ENCODE measurements at places on chromosomes 2 and 18. TPM values are rescaled to one million over a fixed set of nuclear protein-coding genes. Genes with fewer than 3 reads are reported as not detected.

DNA sequence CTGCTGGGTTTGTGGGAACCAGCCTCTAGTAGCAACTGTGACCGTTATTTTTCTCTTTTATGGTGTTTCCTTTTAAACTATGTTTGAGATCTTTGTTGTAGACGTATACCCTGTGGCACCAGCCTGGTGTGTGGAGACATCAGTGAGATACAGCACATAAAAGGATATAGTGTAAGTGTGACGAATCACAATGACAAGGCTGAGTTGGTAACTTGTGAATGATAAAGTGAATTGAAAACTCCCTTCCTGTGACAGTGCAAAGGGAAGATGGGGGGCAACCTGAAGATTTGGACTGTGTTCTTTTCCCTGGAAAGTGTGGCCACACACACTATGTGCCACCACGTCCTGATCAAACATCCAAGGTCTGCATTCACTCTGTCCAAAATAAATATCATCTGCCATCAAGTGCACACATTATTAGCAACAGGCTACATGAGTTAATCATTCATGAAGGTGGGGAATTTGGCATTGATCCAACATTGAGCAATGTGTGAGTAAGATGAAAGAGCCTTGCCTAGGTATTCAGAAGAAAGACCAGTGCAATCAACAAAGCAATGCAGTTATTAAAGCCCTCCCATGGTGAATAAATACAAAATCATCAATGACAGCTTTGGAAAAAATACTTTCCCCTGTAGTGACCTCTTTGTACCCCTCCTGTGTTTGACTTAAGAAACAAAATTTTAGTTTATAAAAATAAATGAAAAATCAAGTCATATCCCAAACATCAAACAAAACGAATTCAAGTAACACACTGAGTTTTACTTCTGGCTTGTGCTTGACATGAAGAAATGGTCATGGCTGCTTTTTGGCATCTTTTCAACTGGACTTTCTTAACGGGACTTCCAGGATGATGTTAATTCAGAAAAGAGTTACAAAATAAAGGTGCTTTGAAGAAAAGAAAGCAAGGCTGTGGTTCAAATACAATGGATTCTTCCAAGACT lies 1280.5 kb upstream of the ZEB2 start:
- no peaks in the 10 kb centered on the region for H3K27me3 ChIP-seq
- H3K4me1 ChIP-seq: no peaks in the 10 kb centered on the region
- no peak overlapping the region for H3K4me3 ChIP-seq
- DNase-seq: no peak
- H3K27ac ChIP-seq: no peak overlapping the region

GRCh38 chr2:169891593-169892298 lies 64.5 kb downstream of the UBR3 start:
- no peaks in the 10 kb centered on the region for H3K36me3 ChIP-seq
- H3K4me1 ChIP-seq: 0 out of 2 replicates have a peak, but pooled peaks cover 5% of the 10 kb centered on the region
- H3K4me3 ChIP-seq: no peak overlapping the region
- no peak for DNase-seq

Gene C2orf81
- 4.6 TPM for total RNA-seq

Gene MC4R
- not detected for total RNA-seq

Gene MARCHF4
- total RNA-seq: 1.2 TPM
